HEK293T (cell line): ENCODE measurements at places on chromosomes 11 and 22.

DNA sequence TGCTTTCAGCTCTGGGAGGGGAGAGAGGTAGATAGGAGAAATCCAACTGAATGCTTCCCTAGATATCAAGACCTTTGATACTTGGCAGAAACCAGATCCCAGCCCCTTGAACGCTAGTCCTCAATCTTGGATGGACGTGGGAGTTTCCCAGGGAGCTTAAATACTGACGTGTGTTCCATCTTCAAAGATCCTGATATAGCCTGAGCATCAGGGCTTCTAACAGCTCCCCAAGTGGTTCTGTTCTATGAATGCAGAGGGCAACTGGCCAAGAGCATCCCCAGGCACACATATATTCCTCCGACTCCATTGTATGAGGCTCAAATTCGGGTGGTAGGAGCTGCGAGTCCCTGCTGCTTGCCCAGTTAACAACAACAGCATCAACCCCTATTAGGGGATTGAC, 8.7 kb upstream of the ACCS start:
- DNase-seq = no peak

- DNase-seq = no peak
Observed at GRCh38 chr11:693887-694562, 997 bp downstream of the DEAF1 start.

- no peak for DNase-seq
Observed at GRCh38 chr11:76610871-76611475, 59.6 kb downstream of the LRRC32 start.

- no peak for DNase-seq
Observed at GRCh38 chr22:23527971-23528740, 51.9 kb downstream of the IGLL1 start.

- no peak for DNase-seq
Observed at GRCh38 chr11:69501891-69502860, 20.7 kb downstream of the LINC01488 start.
